ENCODE measurements at places on chromosomes 4 and X. TPM values are rescaled to one million over a fixed set of nuclear protein-coding genes. Genes with fewer than 3 reads are reported as not detected.
A peak's percentile ranks its signal among the peaks of the same experiment; 100 is the strongest.

The CORIN gene
- polyA plus RNA-seq, result 31.1 TPM

GRCh38 chr4:89549907-89550306 lies 242.3 kb upstream of the GPRIN3 start:
- peak; percentile 30 for DNase-seq

DNA sequence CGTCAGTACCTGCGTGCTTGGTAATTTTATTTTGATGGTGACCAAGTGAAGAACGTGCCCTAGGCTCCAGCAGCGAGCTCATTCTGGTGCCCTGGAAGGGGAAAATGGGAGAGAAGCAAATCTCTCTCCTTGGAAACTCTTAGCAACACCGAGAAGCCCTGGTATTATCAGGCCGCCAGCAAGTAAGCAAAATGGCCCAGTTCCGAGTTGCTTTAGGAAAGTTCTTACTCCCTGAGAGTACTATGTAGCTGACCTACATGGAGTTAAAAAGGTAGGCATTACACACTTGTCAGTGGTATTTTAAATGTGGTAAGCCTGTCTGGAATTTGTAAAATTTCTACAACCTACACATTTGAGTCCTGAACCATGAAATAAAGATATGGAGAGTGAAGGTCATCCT lies 146.4 kb downstream of the CPEB2 start:
- no peak for DNase-seq

The FRMD7 gene
- polyA plus RNA-seq, result not detected

GRCh38 chrX:107451731-107452130 lies 2.3 kb downstream of the FRMPD3 start:
- no peak for DNase-seq

The MAGEA11 gene
- polyA plus RNA-seq, result not detected

- DNase-seq, result no peak
Measured at GRCh38 chrX:124842205-124842604, 477.5 kb upstream of the TEX13C start.

The MTNR1A gene
- not detected for polyA plus RNA-seq

GRCh38 chr4:124386163-124386562 lies 326.4 kb downstream of the ANKRD50 start:
- no peak for DNase-seq

- DNase-seq, result no peak
Measured at GRCh38 chr4:10532155-10532554, 74.9 kb upstream of the ZNF518B start.

The TMEM150C gene
- polyA plus RNA-seq, result 0.11 TPM

The TDO2 gene
- polyA plus RNA-seq, result 0.55 TPM

GRCh38 chr4:47933840-47934239 lies 19.5 kb upstream of the NFXL1 start:
- DNase-seq, result peak; percentile 23

GRCh38 chr4:16959305-16959704 lies 60.9 kb upstream of the LDB2 start:
- DNase-seq, result no peak

DNA sequence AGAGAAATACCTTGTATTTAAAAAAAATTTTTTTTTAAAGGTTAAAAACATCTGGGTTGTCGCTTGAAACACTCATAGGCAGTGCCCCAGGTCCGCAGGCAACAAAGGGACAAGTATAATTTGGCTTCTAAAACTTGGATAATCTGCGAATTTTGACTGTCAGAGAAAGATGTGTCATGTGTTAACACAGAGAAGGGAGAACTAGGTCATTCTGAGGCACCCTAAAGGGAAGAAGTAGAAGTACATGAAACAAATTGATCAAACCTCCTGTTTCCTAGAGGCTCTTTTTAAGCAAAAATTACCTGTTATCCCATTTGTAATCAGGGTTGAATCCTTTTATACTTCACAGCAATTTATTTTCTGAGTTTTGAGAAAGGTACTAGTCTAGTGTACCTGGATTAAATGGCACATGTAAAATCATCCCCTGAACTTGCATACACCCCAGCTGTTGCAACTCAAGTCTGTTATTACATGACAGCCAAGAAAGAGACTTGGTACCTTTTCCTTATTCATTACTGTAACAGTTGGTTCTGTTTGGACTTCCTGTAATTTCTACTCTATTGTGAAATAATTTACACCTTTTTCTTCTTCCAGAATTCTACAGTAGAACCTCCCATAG lies 1.7 kb downstream of the SRD5A3 start:
- DNase-seq, result no peak

GRCh38 chr4:612052-612748 lies 13.2 kb upstream of the PDE6B start:
- no peak for DNase-seq

GRCh38 chr4:112510291-112511092 lies 5.5 kb downstream of the NEUROG2 start:
- no peak for DNase-seq

- DNase-seq, result peak; percentile 50
Measured at GRCh38 chr4:138562544-138562991, 320.4 kb upstream of the SLC7A11 start.

DNA sequence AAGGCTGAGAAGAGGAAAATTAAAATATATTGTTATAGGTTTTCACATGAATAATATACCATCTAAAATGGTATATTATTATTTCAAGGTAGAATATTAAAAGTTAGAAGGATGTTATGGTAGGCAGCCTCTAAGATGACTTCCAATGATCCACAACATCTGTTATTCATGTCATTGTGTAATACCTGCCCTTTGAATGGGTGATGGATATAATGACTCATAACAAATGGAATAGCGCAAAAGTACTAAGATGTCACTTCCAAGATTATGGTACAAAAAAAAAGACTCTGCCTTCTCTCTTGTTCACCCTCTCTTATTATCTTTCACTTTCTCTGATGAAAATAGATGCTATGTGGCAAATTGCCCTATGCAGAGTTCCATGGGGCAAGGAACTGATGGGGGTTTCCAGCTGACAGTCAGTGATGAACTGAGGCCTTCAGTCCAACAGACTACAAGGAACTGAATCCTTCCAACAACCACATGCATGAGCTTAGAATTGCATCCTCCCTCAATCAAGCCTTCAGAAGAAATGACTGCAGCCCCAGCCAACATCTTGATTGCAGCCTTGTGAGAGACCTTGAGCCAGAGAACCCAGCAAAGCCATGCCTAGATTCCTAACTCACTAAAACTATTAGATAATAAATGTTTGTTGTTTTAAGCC lies 57.7 kb downstream of the HS6ST2 start:
- DNase-seq, result no peak

DNA sequence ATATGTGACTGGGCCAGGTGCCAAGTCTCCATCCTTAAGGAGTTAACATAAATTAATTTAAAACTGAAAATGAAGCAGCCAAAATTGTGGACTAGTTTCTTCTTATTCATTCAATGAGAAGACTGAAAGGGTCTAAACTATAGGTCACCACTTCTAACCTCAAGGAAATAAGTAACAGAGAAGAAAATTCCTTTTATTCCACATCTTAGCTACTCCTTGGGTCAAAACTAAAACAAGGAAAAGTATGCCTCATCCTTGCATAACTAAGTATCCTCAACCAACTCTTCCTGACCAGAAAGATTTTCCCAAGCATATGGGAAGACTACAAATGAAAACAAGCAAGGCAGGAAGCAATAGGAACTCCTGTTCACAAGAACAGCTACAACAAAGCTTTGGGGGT lies 71.2 kb downstream of the ZNF827 start:
- no peak for DNase-seq

The SSX1 gene
- not detected for polyA plus RNA-seq

- no peak for DNase-seq
Measured at GRCh38 chr4:123353656-123354055, 42.9 kb upstream of the SPRY1 start.

- DNase-seq, result no peak
Measured at GRCh38 chrX:4787971-4788370, 1074.5 kb upstream of the PRKX start.

- DNase-seq, result no peak
Measured at GRCh38 chr4:78754872-78755271, 21.3 kb upstream of the BMP2K start.

DNA sequence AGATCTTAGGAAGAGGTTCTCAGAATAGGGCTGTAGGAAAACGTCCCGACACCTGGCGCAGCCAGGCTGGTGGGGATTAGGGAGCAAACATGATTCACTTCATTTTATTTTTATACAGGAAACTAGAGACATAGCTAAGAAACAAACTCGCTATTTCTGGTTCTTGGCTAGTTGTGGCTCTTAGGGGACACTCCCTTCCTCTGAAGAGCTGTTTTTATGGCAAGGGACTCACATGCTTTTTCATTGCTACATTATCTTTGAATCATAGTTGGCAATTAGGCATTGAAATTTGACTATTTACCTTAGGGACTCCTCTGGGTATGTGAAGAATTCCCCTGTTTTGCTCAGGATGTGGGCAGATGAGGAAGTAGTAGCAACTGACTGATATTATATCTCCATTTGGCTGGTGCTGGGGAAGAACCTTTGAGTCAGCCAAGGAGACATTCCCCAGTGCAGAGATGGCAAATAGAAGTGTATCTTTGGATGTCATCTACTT lies 174.5 kb downstream of the SMIM20 start:
- DNase-seq, result peak; percentile 36

The STARD8 gene
- 1.6 TPM for polyA plus RNA-seq

- DNase-seq, result no peak
Measured at GRCh38 chr4:48997962-48998361, 11.9 kb downstream of the CWH43 start.

The DNAJB14 gene
- polyA plus RNA-seq, result 13.1 TPM

DNA sequence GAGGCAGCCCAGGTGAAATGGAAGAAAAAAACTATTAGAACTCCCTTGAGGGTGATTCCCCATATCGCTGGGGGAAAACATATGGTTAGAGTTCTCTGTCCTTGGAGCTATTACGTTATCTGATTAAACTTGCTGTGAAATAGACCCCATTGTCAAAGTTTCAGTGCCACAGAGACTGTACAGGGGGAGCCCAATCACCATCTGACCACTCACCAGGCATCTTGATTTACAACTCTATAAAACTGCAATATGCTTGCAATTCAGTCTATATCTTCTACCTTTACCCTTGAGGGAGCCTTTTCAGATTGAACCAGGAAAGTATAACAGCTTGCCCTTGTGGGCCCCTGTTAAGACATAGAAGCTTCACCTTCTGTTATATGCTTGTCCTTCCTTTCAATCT lies 18.2 kb downstream of the TMEM255A start:
- DNase-seq, result no peak

DNA sequence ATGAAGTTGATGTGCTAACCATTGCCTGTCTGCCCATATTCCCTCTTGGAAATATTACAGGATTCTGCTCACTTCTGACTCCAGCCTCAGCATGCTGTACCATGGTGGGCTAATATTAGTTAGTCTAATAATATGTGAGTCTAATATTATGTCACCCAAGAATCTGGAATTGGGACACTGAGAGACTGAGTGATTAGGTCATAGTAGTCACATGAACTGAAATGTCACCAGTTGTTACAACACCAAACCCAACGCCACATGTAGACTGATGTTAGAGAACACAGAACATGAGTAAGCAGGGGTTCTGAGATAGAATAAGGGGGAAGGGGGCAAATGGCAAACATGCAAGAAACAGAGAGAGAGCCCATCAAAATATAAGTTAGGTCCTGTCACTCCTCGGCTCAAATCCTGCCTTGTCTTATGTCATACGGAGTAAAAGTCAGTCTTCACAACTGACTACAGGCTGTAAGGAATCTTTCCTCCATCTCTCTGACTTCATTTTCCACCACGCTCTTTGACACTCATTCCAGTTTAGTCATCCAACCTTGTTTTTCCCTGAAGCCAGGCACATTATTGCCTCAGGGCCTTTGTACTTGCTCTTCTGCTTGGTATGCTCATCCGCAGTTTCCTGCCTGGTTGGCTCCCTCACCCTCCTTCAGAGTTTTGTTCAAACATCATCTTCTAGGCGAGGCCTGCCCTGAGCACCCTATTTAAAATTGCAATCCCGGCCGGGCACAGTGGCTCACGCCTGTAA lies 9.6 kb upstream of the SLAIN2 start:
- no peak for DNase-seq

The CNGA1 gene
- polyA plus RNA-seq, result not detected

DNA sequence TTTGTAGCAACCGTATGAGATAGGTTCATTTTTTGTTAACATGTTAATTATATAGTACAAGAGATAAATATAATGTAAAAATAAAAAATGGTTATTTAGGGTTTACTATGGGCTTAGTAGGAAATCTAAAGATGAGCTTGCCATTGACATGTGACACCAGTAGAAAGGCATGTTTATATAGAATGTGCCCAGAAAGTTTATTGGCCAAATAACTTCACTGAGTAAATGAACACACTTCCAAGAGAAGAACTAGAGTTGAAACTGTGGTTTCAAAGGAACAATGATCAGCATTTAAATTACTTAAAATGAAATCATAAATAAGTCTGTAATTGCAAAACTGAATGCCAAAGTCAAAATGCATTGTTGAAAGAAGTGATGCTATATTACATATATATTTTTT lies 503.3 kb downstream of the STPG2 start:
- DNase-seq, result no peak

DNA sequence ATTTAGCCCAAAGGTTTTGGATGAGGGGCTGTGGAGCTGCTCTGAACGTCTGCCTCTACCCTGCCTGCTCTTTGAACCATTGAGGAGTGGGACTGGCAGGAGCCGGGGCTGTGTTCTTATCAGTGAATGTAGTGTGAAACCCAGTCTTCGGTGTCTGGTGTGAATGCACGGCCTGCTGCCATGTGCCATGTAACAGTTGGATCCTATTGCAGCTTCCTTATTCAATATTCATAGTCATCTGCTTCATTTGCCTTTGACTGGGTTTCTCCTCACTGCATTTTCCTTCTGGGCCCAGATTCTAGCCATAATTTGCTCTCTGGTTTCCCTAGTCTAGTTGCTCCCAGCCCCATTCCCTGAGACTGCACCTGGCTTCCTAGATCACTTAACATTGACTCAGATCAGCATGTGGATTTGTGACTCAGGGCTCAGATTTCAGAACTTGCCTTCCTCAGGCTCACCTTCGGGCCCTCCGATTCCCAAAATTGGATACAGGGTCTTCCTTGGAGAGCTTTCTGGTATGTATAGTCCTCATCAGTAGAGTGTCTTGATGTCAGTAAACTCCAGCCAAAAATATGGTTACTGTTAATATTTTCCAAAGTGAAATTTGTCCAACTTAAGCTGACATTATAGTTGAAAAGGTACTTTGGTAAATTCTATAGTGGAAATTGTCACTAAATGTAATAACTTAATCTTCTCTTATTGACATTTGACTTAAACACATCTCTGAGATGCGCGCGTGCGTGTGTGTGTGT lies 94.0 kb upstream of the DDIT4L start:
- no peak for DNase-seq

- DNase-seq, result no peak
Measured at GRCh38 chr4:105674011-105674410, 34.5 kb downstream of the INTS12 start.
